Stimulated activated CD8-positive, alpha-beta memory T cell treated with anti-CD3 and anti-CD28 coated beads, Interleukin-4, amount 100 ng/mL, for 1 hour (primary cell): ENCODE measurements at places on chromosomes 2 and 18.

- DNase-seq, result no peak
Measured at GRCh38 chr18:74546751-74547530, 12.6 kb downstream of the CNDP1 start.

GRCh38 chr2:152544638-152545037, 172.6 kb downstream of the PRPF40A start:
- DNase-seq, result no peak

- no peak for DNase-seq
Measured at GRCh38 chr2:202566286-202566685, 68.5 kb upstream of the FAM117B start.

GRCh38 chr2:174694196-174694878, 69.9 kb downstream of the CHRNA1 start:
- no peak for DNase-seq

DNA sequence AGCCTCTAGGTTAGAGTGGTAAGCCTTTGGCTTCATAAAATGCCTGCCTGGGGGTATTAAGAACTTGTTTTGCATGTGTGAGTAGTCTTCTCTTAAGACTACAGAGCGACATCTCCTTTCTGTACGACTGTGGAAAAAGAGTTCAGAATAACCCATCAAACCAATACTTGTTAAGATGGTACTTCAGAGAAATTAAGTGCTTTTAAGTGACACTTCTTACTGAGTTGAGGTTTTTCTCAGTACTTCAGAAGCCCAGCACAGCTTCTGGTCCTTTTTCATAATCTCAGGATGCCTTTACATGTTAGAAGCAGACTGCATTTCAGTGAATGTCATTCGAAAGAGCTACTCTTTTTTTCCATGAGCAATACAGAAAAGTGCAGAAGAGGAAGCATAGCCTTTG, 10.8 kb downstream of the XRCC5 start:
- DNase-seq, result no peak

- DNase-seq, result no peak
Measured at GRCh38 chr2:6650311-6650710, 215.4 kb downstream of the CMPK2 start.

- DNase-seq, result no peak
Measured at GRCh38 chr18:28514699-28515098, 337.8 kb upstream of the CDH2 start.

- no peak for DNase-seq
Measured at GRCh38 chr2:230717600-230717999, 5.0 kb downstream of the CAB39 start.

GRCh38 chr2:55052129-55053061, 2.1 kb upstream of the RTN4 start:
- no peak for DNase-seq

- DNase-seq, result no peak
Measured at GRCh38 chr18:23540867-23541266, 37.6 kb downstream of the RMC1 start.

- DNase-seq, result no peak
Measured at GRCh38 chr2:231418820-231419640, 23.5 kb downstream of the B3GNT7 start.
